Cardiac muscle cell (in vitro differentiated cells and primary cell): ENCODE measurements at places on chromosomes 12 and 14.

- H3K27me3 ChIP-seq = no peaks in the 10 kb centered on the region
- no peak overlapping the region for H3K27ac ChIP-seq
- no peak for DNase-seq
Measured at GRCh38 chr12:50786498-50787231, 22.8 kb downstream of the ATF1 start.

GRCh38 chr12:75602106-75602505 is 90.7 kb upstream of the KRR1 start:
- H3K27me3 ChIP-seq = no peaks in the 10 kb centered on the region
- no peak for DNase-seq
- no peaks in the 10 kb centered on the region for H3K4me1 ChIP-seq
- no peak overlapping the region for H3K27ac ChIP-seq

DNA sequence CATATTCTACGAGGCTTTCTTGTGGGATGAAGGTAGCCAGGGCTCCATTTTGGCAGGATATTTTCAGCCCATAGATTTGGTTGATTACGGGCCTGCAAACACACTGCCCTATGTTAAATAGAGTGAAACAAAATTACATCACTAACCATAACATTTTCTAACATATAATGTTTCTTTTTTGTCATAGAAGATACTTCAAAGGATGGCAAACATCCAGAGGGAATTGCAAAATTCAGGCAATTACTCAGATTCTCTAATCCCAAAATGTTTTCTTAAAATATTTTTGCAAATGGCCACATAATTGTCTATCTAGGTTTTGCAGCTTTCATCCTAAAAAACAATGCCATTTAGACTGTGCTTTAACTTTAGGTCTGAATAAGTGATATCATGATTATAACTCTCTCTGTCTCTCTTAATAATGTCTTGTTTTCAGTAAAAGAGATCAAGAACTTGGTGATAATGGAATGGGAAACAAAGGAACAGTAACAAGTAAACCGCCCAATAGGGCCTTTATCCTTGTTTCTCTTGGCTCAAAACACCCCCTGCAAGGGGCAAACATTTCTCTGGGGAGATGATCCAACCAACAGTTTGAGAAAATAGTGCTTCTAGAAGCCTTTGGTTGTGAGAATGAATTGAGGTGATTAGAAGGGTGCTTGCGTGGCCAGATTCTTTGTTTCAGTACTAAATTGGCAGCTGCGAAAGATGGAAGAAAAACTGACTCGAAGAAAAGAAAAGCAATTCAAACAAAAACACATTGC is 54.4 kb upstream of the BTG1 start:
- H3K27ac ChIP-seq = no peak overlapping the region
- H3K27me3 ChIP-seq = no peaks in the 10 kb centered on the region
- no peak for DNase-seq
- no peak overlapping the region for H3K4me3 ChIP-seq

GRCh38 chr12:109807954-109808643 is 25.1 kb downstream of the TRPV4 start:
- H3K36me3 ChIP-seq = no peaks in the 10 kb centered on the region
- H3K4me1 ChIP-seq = no peaks in the 10 kb centered on the region
- H3K4me3 ChIP-seq = no peak overlapping the region
- no peak overlapping the region for H3K27ac ChIP-seq
- DNase-seq = no peak

GRCh38 chr12:93763746-93764147 is 86.6 kb downstream of the CRADD start:
- H3K4me1 ChIP-seq = peaks cover 26% of the 10 kb centered on the region
- no peak for DNase-seq
- no peaks in the 10 kb centered on the region for H3K36me3 ChIP-seq
- H3K27ac ChIP-seq = no peak overlapping the region
- H3K4me3 ChIP-seq = no peak overlapping the region

DNA sequence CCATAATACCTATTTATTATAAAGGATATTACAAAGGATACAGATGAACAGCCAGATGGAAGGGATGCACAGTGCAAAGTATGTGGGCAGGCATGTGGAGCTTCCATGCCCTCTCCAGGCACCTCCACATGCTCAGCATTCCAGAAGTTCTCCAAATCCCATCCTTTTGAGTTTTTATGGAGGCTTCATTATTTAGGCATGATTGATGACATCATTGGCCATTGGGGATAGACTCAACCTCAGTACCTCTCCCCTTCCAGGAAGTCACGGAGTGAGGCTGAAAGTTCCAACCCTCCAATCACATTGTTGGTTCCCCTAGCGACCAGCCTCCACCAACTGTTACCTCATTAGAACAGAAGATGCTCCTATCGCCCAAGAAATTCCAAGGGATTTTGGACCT is 156.4 kb downstream of the ATP23 start:
- H3K4me1 ChIP-seq = no peaks in the 10 kb centered on the region
- no peak for DNase-seq
- no peak overlapping the region for H3K4me3 ChIP-seq
- no peaks in the 10 kb centered on the region for H3K36me3 ChIP-seq
- H3K27ac ChIP-seq = no peak overlapping the region
- no peaks in the 10 kb centered on the region for H3K27me3 ChIP-seq

DNA sequence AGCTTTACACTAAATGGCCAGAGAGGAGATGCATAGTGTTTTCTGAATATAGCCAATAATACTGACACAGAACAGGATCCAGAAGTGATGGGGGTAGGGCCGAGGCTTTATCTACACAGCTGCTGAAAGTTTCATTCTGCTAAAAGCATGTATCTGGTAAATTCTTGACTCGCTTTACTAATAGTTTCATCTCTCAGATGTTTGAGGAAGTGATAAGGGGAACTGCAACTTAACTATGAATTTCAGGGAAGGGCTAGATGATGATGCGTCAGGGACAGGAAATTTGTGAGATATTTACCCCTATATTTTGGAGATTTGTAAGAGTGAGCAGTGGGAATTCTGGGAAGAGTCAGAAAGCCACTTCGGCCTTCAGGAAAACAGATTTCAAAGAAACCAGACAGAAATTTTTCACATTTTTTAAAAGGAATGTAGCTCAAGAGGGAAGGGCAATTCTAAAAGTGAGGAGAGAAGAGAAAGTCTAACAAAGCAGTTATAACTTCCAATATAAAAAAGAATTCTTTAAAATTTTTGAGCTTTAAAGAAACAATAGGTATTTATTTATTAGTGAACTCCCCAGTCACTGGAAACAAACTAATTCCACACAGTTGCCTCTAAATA is 243.1 kb downstream of the BCAT1 start:
- H3K27me3 ChIP-seq = no peaks in the 10 kb centered on the region
- no peak overlapping the region for H3K27ac ChIP-seq
- H3K36me3 ChIP-seq = no peaks in the 10 kb centered on the region
- peaks cover 14% of the 10 kb centered on the region for H3K4me1 ChIP-seq
- DNase-seq = no peak
- no peak overlapping the region for H3K4me3 ChIP-seq

DNA sequence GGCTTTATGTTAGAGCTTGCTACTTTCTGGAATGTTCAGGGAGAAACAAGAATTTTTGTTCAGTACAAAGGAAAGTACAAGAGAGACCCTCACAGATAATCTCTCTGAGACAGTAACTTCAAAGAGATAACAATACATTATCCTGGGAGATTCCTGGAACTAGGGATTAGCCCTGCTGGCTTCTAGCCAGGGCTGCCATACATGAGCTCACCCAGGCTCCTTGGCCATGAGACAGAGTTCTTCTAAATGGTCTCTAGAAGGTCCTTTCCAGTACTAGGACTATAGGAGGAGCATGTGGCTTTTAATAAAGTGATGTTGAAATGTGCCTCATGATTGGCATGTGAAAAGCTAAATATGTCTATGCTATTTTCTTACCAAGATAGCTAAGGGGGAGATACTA is 342.5 kb downstream of the EMP1 start:
- no peaks in the 10 kb centered on the region for H3K27me3 ChIP-seq
- no peak overlapping the region for H3K27ac ChIP-seq
- DNase-seq = no peak
- no peaks in the 10 kb centered on the region for H3K36me3 ChIP-seq

DNA sequence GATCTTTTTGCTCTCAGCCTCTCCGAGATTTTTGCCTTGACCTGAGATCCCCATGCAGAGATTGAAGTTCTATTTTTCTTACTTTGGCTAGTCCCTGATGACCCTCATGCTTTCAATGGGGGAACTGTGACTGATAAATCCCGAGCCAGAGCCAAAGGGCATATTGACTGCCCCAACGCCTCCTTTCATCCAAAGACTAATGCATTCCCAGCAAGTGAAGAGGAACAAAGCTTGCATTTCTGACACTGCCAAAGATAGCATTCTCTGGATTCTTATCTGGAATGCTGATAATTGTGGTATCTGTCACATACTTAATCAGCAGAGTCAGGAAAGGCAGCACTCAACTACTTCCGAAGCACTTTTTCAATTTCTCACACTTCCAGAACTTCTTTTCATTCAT is 152.3 kb upstream of the EGLN3 start:
- DNase-seq = no peak
- H3K4me3 ChIP-seq = no peak overlapping the region
- H3K4me1 ChIP-seq = peaks cover 31% of the 10 kb centered on the region
- no peak overlapping the region for H3K27ac ChIP-seq
- no peaks in the 10 kb centered on the region for H3K36me3 ChIP-seq

- H3K27me3 ChIP-seq = no peaks in the 10 kb centered on the region
- peak; percentile 70 for DNase-seq
- no peak within 1 kb of the TSS for H3K4me3 ChIP-seq
- H3K4me1 ChIP-seq = peaks cover 30% of the 10 kb centered on the region
- H3K36me3 ChIP-seq = no peaks in the 10 kb centered on the region
Measured at GRCh38 chr12:262817-263216, at the start of gene SLC6A13. Gene SLC6A13 (minus strand): TSS chr12:262836. CDS start chr12:260052, 2,784 bp downstream.

- peak overlapping the region; percentile 61 for H3K27ac ChIP-seq
- peaks cover 20% of the 10 kb centered on the region for H3K4me1 ChIP-seq
- no peak overlapping the region for H3K4me3 ChIP-seq
- H3K36me3 ChIP-seq = peaks cover 9% of the 10 kb centered on the region
- no peaks in the 10 kb centered on the region for H3K27me3 ChIP-seq
- no peak for DNase-seq
Measured at GRCh38 chr12:31499567-31499966, 91.4 kb downstream of the DENND5B start.

- H3K36me3 ChIP-seq = no peaks in the 10 kb centered on the region
- no peak for DNase-seq
- no peak overlapping the region for H3K27ac ChIP-seq
- H3K4me1 ChIP-seq = peaks cover 13% of the 10 kb centered on the region
- H3K27me3 ChIP-seq = no peaks in the 10 kb centered on the region
- no peak overlapping the region for H3K4me3 ChIP-seq
Measured at GRCh38 chr12:106113042-106113441, 25.7 kb downstream of the NUAK1 start.

GRCh38 chr14:34479694-34480093 is 17.7 kb upstream of the SPTSSA start:
- no peak overlapping the region for H3K4me3 ChIP-seq
- DNase-seq = no peak
- H3K4me1 ChIP-seq = no peaks in the 10 kb centered on the region
- H3K27ac ChIP-seq = no peak overlapping the region
- H3K36me3 ChIP-seq = no peaks in the 10 kb centered on the region

- no peak for DNase-seq
- no peak overlapping the region for H3K4me3 ChIP-seq
- H3K27me3 ChIP-seq = no peaks in the 10 kb centered on the region
- H3K36me3 ChIP-seq = no peaks in the 10 kb centered on the region
- no peaks in the 10 kb centered on the region for H3K4me1 ChIP-seq
Measured at GRCh38 chr12:28527631-28528249, 337.5 kb downstream of the CCDC91 start.

DNA sequence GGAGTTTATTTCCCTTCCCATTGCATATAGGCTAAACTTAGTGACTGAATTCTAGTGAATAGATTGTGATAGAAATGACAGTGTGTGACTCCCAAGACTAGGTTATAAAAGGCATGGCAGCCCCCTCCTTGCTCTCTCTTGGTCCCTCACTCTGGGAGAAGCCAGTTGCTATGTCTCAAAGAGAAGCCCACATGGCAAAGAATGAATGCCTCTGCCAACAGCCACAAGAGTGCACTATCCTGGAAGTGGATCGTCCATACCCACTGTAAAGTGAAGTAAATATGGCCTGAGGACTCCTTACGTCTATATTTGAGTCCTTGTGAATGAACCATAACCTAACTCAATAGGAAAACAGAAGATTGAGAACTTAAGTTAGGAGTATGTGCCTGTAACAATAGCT is 35.4 kb upstream of the HMGA2 start:
- H3K36me3 ChIP-seq = no peaks in the 10 kb centered on the region
- no peaks in the 10 kb centered on the region for H3K4me1 ChIP-seq
- DNase-seq = no peak
- H3K27ac ChIP-seq = no peak overlapping the region
- H3K27me3 ChIP-seq = no peaks in the 10 kb centered on the region
